ENCODE measurements at places on chromosomes 6 and 20.
A peak's percentile ranks its signal among the peaks of the same experiment; 100 is the strongest.

DNA sequence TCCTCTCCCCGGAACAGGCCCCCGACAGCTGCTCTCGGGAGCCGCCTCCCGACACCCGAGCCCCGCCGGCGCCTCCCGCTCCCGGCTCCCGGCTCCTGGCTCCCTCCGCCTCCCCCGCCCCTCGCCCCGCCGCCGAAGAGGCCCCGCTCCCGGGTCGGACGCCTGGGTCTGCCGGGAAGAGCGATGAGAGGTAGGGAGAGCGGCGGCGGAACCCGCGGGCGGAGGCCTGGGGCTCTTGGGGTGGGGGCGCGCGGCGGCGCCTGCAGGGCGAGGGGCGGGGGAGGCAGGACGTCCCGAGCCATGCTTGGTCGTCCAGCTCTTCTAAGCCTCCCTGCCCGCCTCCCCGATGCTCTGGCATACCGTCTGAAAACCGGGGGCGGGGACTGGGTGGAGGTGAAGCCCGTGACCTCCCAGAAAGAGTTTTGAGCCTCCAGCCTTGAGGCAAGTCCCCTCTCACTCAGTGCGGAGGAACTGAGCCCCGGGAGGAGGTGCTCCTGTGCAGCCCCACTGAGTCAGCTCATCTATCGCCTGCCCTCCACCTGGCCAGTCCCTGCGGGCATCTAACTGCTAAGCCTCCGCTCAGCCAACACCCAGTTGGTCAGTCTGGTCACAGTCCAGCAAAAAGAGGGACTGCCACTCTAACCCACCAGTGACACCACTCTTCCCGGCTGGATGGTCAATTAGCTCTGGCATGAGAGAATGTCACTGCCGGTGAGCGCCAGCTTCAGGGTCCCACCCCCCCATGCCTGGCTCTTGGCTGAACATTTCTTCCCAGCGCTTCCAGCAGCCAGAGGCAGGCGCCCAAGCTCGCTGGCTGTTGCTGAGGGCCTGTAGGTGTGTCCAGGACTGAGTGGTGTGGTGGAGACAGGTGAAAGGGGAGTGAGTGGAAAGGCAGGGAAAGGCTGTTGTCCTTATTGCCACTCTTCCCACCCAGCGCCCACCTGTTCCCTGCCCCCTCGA is 482 bp downstream of the DDR1 start:
- peak; percentile 76 for DNase-seq

- DNase-seq, result no peak
These were observed 24.4 kb downstream of the TBC1D32 start for GRCh38 chr6:121309768-121310469.

DNA sequence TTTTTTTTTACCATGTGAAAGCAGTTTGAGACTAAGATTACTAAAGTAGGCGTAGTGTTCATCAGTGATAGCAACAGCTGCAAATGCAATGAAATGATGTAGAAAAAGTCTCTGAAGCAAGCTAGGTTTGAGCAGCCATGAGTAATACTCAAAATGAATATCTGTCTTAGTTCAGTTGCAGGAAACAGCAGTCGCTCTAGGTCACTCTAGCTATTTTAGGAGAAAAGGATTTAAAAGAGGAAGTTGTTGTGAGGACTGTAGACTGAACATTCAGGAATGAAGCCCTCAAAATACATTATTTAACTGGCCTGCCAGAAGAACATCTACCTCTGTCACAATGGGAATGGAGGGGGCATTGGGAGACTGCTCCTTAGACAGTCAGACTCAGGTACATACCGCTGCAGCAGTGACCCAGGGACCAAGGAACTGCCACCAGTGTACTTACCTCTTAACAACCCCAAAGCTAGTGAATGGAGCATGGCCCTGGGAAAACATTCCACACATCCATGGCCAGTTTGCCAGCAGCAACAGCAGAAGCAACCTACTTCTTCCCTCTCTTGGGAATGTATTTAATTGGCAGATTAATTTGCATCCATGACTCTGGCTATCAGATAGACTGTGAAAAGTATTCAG is 243.0 kb upstream of the KHDRBS2 start:
- no peak for DNase-seq

DNA sequence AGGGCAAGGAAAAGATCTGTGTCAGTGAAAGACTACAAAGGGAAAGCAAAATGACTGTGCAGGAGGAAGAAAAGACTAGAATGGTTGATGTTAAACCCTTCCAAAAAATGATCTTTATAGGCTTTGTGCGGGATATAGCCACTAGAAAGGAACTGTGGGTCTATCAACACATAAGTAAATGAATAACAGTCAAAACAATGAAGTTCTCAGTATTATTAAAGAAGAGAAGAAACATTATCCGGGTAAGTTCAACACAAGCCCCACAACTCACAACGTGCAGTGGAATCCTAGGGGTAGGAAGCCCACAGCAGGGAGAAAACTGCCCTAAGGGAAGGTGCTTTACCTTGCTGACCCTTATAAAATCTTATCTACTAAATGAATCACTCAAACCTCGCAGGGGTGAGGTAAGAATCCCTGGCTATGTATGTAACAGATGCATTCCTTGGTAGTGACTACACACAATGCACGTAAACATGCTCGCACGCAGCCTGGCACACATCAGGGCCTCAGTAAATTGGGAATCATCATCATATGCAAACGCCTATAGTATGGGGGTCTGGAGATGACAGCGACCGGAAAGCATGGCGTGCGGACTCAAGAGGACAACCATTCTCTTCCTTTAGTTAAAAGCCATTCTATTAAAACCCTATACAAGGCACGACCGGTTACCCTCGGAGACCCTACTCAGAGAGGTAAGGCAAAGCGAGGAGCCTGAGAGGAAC is 11.3 kb downstream of the TFAP2A start:
- no peak for DNase-seq

DNA sequence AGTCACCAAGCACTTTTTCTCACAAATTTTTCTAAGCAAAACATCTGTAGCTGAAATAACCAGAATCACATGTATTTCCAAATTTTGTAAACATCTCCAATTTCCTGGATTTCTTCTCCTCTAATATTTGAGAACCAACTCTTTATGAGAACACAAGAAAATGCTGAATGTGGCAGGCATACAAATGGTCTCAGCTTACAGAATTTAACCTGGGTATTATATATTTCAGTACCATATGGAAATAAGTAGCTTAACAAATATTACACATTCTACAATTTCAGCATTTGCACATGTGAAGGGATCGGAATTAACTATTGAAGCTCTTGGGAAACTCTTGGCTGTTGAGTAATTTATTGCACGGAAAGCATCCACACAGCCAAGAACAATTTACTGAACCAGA is 92.5 kb downstream of the TBXT start:
- no peak for DNase-seq

DNA sequence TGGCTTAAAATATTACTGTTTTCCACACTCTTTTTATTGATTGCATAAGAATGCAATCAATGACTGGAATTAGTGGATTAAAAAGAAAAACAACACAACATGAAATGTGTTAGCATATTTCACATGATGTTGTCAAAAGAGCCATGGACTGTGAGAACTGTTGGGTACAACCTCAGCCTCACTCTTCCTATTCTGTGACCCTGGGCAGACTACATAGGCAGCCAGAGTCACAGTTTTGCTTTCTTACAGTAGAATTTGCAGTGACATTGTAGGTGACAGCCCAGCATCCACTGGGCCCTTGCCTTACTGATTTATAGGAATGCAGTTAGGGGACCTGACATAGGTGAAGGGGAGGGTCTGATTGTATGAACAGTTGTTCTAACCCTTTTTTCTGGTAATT is 471.4 kb upstream of the SLC35B3 start:
- no peak for DNase-seq

DNA sequence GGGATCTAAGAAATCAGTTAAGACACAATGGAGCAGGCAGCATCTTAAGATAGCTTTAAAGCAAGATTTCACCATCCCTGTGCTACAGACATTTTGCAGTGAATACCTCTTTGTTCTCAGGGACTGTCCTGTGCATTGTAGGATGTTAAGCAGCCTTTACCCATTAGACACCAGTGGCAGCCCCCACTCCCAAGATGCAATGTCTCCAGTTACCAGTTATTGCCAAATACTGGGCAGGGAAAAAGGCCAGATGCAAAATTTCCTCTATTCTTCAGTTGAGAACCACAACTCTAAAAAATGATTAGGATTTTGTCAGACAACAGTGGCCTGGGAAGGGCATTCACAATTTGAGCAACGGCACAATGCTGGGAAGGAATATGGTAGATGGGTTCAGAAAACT is 6.1 kb downstream of the FBXO5 start:
- peak; percentile 7 for DNase-seq

- DNase-seq, result no peak
These were observed 47.8 kb downstream of the BICRAL start for GRCh38 chr6:42829561-42830092.

DNA sequence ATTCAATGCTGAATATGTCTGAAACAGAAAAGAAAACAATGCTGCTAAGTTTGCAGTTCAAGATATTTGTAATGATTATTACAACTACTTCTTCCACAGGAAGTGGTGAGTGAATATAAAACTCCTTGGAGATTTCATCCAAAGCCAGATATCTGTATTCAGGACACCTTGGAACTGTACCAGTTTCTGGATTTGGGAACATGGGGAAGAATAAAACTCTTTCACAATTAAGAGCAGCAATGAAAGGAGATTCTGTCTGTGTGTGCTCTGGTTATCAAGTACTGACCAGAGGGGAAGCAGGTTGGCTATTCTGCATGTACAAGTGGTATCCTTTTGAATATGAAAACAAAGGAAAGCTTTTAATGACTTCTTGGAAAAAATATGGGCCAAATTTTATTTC is 21.1 kb downstream of the ELOVL2 start:
- no peak for DNase-seq

- DNase-seq, result no peak
These were observed 23.7 kb downstream of the TRMT11 start for GRCh38 chr6:126010040-126010439.

DNA sequence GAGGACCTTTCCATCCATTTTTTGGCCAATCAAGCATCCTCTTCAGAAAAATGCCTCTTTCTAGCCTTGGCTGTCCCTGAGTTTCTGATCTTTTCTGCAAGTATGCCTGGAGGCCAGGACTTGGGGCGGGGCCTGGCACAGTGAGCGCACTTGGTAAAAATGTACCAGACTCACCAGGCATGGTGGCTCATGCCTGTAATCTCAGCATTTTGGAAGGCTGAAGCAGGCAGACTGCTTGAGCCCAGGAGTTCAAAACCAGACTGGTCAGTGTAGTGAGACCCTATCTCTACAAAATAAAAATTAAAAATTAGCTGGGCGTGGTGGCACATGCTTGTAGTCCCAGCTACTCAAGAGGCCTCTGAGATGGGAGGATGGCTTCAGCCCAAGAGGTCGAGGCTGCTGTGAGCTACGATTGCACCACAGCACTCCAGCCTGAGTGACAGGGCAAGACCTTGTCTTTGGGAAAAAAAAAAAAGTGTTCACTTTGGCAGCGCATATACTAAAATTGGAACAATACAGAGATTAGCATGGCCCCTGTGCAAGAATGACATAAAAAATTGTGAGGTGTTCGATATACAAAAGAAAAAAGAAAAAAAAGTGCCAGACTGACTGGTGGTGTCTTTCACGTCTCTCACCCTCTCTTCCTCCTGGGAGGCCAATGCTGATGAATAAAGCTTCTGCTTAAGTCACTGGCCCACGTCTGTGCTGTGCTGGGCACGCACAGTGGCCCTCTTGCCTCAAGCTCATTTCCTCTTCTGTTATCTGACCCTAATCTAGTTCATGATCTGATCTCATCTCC is 18.1 kb upstream of the SLC9A8 start:
- no peak for DNase-seq

DNA sequence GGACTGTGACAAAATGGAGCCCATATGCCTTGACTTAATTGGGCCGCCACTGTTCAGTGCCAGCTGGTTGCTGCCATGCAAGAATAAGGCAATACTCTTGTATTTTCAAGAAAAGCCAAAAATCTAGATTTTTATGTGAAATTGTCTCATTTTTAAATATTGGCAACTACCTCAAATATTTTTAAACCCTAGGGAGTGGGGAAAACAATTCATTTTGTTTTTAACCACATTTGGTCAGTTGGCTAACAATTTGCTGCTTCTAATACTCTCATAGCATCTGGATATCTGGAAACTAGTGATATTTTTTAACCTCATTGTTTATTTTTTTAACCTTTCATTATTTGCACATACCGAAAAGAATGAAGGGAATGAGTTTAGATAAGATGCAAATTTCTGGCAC is 91.0 kb downstream of the EYA2 start:
- no peak for DNase-seq

DNA sequence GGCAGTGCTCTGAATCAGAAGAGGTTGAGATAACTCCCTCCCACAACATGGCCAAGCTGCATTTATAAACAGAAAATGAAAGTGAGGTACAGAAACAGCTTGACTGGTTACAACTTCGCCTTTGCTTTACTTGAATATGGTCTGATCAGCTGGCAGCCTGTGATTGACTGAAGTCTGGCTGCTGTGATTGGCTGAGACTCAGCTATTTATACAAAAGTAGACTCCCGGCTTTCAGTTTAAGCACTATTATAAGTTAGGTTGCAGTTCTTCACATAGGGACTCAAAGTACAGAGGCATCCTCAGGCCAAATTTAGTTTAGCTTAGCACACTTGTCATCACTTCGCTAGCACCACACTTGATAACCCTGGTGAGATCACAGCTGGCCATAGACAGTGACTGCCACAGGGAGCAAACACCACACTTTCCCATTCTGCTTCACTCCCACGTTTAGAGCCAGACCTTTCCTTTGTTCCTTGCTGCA is 362.6 kb downstream of the EPM2A start:
- DNase-seq, result peak; percentile 44

DNA sequence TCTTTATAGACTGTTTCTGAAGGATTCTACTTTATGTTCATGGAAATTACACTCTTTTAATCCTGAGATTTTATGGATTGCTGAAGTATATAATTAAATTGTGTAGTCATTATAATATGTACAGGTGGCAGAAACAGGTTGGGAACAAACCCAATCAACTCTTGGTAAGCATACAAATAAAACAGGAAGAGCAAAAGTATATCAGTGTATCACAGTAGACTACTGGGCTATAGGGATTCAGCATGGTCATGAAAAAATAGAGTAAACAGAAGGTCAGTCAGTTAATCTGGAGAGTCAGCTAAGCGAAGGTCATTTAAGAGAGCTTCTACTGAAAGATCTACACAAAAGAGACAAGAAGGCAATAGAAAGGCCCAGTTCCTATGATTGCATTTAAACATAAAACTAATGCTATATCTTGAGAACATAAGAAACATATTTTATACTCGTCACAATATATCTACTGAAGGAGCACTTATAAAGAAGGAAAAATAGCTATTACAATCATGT is 178.9 kb upstream of the ECI2 start:
- no peak for DNase-seq

- peak; percentile 59 for DNase-seq
These were observed 58.2 kb downstream of the DNAH8 start for GRCh38 chr6:38773338-38773737.

DNA sequence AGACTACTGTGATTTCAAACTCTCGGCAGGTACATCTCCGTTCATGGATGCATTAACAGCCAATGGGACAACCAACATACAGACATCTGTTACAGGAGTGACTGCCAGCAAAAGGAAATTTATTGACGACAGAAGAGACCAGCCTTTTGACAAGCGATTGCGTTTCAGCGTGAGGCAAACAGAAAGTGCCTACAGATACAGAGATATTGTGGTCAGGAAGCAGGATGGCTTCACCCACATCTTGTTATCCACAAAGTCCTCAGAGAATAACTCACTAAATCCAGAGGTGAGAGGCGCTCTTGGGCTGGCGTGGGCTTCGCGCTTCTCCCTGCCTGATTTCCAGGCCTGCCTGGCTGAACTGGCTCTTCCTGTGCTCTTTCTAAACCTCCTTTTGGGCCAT is 68.4 kb downstream of the RPP40 start:
- DNase-seq, result no peak

All from neural progenitor cell (in vitro differentiated cells).